ENCODE measurements at places on chromosomes 4 and X.

DNA sequence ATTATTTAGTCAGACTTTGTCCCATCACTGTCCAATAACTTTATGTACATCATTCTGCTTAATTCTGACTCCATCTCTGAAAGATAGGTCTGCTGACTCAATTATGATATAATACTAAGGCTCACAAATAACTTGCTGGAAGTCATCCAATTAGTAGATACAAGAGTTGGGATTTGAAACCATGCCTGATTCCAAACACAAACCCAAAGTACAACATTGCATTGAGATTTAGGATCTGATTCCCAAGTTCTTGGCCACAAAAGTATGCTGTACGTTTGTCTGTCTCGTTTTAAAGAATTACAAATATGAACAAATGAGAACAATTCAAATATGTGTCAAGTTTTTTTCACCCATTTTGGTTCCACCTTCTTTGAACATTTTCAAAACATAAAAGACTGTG, 108.8 kb downstream of the AMELX start:
- no peak for DNase-seq

DNA sequence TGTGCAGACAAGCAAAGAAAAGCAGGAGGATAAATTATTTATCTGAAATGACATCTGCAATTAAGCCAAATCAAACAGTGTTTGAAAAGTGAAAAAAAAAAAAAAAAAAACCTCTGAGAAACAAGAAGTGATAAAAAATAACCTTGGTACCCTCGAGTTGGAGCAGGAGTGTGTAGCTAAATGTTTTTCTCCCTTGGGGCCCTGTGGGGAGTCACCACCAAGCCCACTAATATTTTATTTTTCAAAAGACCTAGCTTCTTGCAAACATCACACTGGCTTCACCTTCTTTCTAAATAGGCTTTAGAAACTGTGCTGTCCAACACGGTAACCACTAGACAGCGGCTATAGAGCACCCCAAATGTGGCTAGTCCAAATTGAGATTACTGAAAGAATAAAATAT, 47.7 kb downstream of the SNX25 start:
- no peak for DNase-seq

GRCh38 chr4:8349664-8350236, 80.2 kb downstream of the HTRA3 start:
- DNase-seq: no peak

DNA sequence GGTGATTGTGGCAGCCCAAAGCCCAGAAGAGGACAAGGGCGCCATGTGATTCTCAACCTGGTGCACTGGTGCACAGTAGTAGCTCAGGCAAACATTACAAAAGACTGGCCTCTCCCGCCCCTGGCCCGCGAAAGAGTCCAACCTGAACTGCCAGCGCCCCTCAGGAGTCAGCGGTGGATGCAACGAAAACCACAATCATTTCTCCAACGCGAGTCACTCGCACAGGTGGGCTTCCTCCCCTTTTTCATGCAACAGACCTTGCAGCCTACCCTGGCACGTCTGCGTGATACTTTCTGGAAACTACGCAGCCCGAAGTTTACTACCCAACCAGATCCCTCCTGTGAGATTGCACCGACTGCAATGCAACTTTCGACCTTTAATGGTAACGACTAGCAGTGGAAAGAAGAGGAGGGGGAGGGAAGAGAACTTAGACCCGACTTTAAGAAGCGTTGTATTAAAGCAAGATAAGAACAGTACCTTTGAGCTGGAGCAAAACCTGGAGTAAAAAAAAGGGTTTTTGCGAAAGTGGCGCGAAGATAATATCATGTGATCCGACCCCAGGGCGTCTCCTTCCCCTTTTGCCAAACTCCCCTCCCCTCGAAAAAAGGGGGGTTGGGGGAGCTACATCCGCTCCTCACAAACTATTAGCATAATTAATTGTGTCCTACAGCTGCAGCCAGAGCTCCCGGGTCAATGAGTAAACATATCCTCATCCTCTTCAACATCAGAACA, 63.3 kb upstream of the CCDC160 start:
- no peak for DNase-seq

- DNase-seq: no peak
These were observed 42.1 kb upstream of the SPINK2 start for GRCh38 chr4:56863441-56864139.

DNA sequence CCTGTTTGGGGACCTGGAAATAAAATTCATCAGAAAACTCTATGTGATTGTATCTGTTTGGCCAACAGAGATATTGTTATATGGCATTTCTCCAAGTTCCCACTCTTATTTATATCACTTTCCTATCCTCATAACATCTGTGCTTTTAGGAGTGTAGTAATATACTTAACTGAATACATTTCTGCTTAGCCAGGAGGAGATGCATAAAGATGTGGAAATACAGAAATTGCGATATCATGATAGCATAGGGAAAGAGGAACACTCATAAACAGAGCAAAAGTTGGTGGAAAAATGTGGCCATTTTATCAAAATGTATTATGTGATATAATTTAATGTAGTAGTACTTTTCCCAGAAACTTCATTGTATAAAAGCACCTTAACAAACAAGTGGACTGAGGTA, 46.1 kb upstream of the TSPAN7 start:
- no peak for DNase-seq

GRCh38 chr4:81166458-81167160, 48.4 kb downstream of the PRKG2 start:
- peak; percentile 42 for DNase-seq

DNA sequence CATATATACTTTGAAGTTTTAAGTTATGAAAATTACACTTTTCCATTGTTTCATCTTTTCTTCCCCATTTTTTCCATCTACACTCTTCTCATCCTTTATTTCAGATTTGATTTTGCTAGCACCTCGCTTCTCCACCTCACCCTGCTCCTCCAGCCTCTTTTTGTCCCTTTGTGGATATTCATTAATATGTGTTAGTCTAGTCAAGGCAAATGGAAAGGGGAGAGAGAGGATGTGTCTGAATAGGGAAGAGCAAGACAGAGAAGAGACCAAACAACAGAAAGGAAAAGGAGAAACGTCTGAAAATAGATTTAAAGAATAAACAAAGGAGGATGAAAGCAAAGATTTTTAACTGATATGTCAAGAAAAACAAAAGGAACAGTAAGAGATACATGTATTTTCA, 24.1 kb downstream of the GPM6A start:
- no peak for DNase-seq

GRCh38 chrX:10482261-10482660, 138.1 kb downstream of the MID1 start:
- DNase-seq: no peak

- no peak for DNase-seq
These were observed 17.0 kb downstream of the GASK1B start for GRCh38 chr4:158155656-158156356.

DNA sequence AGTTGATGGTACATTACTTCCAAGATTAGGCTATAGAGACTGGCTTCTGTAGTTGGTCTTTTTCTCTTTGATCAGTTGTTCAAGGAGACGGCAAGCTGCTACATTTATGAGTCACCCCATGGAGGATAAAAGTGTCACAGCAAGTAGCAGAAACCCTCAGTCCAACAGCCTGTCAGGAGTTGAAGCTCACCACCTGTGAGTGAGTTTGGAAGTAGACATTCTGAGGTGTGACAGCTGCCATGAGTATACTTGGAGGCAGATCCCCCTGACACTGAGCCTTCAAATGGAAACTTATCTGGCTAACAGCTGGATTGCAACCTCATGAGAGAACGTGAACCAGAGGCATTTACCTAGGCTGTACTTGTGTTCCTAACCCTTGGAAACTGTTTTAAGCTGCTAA, 68.0 kb downstream of the CCNG2 start:
- DNase-seq: no peak

GRCh38 chr4:113394108-113394729, 344.8 kb downstream of the ANK2 start:
- no peak for DNase-seq

GRCh38 chr4:100372432-100372831, 145.4 kb downstream of the EMCN start:
- peak; percentile 25 for DNase-seq

DNA sequence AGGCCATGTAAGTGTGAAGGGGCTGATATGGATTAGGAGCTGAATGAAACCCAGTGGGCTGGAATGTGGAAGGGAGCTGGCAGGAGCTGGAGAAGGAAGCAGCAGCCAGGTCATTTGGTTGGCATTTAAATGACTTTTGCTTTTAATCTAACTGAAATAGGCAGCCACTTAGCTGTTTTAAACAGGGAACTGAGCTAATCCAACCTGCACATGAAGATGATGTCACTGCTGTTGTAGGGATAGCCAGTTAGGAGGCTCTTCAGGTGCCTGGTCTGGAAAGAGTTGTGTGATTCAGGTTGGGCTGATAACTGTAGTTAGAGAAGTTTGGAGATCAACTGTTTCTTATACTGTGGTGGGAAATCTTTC, 122.4 kb downstream of the PALLD start:
- DNase-seq: no peak

DNA sequence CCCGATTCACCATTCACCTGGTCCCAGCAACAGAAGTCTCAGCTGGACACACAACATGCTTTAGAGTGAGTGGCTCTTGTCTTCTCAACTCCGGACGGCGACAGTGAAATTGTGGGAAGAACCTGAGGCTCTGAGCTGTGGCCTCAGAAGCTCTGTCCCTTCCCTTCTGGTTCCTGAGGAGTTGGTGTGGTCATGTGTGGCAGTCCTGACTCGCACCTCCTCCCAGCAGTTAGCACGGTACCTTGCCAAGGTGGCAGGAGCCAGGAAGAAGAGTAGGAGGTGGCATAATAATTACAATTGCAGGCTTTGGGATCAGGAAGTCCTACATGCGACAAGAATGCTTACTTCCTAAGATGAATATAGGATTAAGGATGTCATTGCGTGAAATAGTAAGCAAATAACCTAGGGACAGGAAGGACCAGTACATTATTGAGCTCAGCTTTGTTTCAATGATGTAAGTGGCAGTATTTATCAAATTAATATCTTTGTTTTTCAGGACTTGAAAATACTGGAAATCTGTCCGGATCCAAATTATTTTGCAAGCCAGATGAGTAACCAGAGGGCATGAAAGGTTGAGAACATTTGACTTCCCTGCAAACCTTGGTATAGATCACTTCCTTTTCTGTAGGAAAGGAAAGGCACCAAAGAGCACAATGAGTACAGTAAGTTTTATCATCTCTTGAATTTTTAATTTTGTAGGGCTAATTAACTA, 21.1 kb downstream of the RNF4 start:
- DNase-seq: peak; percentile 22

GRCh38 chrX:103538728-103539127, 19.4 kb upstream of the RAB40A start:
- no peak for DNase-seq

GRCh38 chr4:184216515-184216914, 1.2 kb downstream of the ENPP6 start:
- no peak for DNase-seq

GRCh38 chrX:69154051-69154450, 11.2 kb downstream of the PJA1 start:
- no peak for DNase-seq

DNA sequence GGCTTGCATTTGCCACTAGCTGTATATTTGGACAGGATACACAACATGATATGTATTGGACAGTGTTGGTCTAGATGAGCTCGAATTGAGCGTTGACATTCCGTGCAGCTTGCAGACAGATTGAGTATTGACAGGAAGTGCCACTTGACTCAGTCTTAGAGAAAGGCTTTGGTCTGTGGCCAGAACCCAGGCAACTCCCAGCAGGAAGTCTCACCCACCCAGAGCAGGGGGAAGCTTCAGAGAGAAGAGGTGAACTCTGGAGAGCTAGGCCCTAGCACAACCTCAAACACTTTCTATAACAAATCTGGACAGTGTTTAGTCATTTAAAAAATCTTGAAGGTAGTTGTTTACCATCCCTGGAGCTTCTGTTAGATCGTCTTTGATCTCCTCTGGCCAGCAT, 280.5 kb downstream of the FBXW7 start:
- DNase-seq: peak; percentile 57

DNA sequence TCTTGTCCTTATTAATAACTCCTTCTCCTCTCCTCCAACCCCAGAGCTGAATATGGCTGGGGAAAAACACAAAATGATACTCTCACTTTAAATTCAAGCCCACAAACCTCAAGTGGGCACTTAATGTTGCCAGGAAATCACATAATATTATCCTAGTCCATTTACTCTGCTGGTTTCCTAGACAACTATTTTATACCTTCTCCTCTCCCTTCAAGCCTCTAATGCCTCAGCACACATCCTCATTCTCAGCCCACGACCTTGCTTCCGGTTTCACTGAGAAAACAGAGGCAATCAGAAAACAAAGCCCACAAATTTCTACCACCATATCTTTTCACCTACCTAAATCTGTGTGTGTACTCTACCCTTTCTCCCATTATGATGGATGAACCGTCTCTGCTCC, 12.1 kb upstream of the CLCN5 start:
- no peak for DNase-seq

DNA sequence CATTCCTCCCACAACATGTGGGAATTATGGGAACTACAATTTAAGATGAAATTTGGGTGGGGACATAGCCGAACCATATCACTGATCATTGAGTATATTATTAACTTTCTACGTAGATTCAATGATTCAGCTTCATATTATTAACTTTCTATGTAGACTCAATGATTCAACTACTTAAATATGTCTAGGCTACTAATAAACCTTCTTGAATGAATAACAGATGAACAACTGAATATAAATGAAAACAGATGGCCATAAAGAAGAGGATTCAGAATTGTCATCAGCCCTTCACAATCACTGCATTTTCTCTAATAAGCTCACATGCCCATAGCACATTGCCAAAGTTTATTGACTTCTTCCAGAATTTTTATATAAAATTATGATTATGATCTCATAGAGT, 57.0 kb downstream of the CEP44 start:
- no peak for DNase-seq

DNA sequence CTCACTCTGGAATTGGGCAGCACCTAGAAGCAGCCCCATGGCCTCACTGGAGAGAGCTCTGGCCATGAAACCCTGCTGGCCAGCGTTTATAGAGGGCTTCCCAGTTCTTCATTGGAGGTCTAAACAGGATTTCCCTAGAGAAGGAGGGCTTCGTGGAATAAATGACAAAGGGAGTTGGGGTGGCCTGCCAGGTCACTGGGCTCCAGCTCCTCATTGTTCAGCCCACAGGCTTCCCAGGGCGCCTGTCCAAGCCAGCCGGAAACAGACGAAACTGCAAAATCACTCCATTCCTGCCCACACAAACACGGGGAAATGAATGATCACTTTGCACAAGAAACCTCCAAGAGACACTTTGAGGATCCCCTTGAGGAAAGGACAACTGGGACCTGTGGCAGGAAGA, 189.7 kb downstream of the TSPAN5 start:
- no peak for DNase-seq

- DNase-seq: no peak
These were observed 2519.6 kb downstream of the ARAP2 start for GRCh38 chr4:33724685-33725084.

DNA sequence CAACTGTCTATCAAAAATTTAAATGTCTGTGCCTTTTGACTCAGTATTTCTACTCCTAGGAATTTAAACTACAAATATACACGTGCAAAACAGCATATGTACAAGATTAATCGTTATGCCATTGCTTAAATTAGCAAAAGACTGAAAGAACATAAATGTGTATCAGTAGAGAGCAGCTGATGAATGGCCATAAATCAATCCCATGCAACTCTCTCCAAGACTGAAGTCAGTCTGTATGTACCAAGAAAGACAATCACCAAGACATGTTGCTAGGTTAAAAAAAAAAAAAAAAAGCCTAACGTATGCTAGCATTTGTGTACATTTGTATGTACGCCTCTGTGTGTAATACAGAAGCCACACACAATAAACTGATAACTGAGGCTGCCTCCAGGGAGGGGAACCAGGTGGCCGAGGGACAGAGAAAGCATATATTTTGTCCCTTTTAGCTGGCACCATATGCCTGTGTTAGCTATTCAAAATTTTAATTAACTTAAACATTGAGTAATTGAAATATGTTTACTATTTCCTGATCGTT, 130.7 kb downstream of the SH3KBP1 start:
- DNase-seq: no peak

GRCh38 chr4:23894021-23894420, 4.2 kb upstream of the PPARGC1A start:
- DNase-seq: no peak

Data from MCF 10A (cell line).